ENCODE measurements at places on chromosomes 1 and 21.

- no peaks in the 10 kb centered on the region for H3K27me3 ChIP-seq
- no peak overlapping the region for H3K4me3 ChIP-seq
- no peak overlapping the region for H3K27ac ChIP-seq
- no peak for DNase-seq
- H3K4me1 ChIP-seq = no peaks in the 10 kb centered on the region
- H3K36me3 ChIP-seq = no peaks in the 10 kb centered on the region
These were observed 23.1 kb upstream of the TRAF3IP3 start for GRCh38 chr1:209732725-209733124.

DNA sequence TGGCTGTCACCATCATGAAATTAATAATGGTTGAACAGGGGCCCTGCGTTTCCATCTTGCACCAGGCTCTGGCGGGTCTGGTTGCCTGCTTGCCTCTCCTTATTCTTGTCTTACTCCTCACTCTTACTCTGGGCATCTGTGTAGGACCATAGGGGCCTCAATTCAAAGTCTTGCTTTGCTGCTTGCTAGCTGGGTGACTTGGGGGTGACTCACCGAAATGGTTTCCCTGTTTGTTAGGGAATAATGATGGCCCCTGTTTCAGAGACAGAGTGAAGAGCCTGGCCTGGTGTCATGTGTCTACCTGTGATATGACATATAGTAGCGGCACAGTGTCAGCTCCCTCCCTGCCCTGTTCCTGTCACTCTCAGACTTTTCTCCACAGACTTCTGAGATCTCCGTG is 24.6 kb downstream of the KCNC4 start:
- H3K4me1 ChIP-seq = peaks cover 28% of the 10 kb centered on the region
- DNase-seq = no peak
- H3K36me3 ChIP-seq = peaks cover 46% of the 10 kb centered on the region
- H3K27me3 ChIP-seq = peaks cover 11% of the 10 kb centered on the region
- H3K4me3 ChIP-seq = peak overlapping the region; percentile 33

DNA sequence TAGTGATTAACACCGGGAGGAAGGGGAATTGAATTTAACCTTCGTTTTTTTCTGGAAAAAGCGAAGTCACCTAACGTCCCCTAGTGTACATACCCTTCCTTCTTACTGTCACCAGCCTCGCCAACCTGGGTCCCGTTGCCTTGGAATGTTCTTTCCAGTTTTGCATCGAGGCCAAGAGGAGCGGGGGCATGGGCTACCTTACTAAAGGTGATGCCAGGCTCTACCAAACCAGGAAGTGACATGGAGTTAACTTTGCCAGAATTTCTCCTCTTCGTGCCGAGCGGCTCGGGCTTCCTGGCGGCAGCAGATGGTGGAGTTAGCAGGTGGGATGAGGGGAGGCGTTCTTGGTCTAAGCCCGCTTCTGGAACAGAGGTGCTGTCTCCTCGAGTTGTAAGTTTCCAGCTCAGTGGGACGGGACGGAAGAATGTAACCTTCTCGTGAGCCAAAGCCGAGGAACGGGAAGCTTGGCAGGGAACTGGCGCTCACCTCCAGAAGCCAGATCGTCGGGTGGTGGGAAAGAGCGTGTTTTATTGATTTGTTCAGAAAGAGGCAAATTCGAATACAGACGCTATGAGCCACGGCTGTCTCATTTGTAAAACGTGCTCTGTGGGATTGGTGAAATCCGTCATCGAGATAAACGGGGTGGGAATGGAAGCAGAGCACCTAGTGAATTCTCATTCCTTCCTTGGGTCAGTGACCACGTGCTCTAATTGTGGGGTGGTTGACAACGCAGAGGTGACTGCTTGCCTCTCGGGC is 486 bp downstream of the NIPAL3 start:
- H3K36me3 ChIP-seq = no peaks in the 10 kb centered on the region
- peaks cover 13% of the 10 kb centered on the region for H3K4me1 ChIP-seq
- H3K4me3 ChIP-seq = peak overlapping the region; percentile 97
- no peak for DNase-seq
- peak overlapping the region; percentile 52 for H3K27ac ChIP-seq
- peaks cover 5% of the 10 kb centered on the region for H3K27me3 ChIP-seq

- H3K4me3 ChIP-seq = no peak overlapping the region
- H3K4me1 ChIP-seq = peaks cover 11% of the 10 kb centered on the region
- no peak for DNase-seq
- no peaks in the 10 kb centered on the region for H3K36me3 ChIP-seq
- no peak overlapping the region for H3K27ac ChIP-seq
- peaks cover 2% of the 10 kb centered on the region for H3K27me3 ChIP-seq
These were observed 10.9 kb downstream of the NRDC start for GRCh38 chr1:51867479-51868232.

GRCh38 chr21:37008724-37009123 is 2.2 kb downstream of the RIPPLY3 start:
- H3K27ac ChIP-seq = no peak overlapping the region
- no peak for DNase-seq
- H3K4me1 ChIP-seq = peaks cover 25% of the 10 kb centered on the region

- H3K4me3 ChIP-seq = no peak overlapping the region
- no peak overlapping the region for H3K27ac ChIP-seq
- H3K4me1 ChIP-seq = no peaks in the 10 kb centered on the region
- no peak for DNase-seq
These were observed 8.9 kb upstream of the KIF21B start for GRCh38 chr1:201032408-201032807.

DNA sequence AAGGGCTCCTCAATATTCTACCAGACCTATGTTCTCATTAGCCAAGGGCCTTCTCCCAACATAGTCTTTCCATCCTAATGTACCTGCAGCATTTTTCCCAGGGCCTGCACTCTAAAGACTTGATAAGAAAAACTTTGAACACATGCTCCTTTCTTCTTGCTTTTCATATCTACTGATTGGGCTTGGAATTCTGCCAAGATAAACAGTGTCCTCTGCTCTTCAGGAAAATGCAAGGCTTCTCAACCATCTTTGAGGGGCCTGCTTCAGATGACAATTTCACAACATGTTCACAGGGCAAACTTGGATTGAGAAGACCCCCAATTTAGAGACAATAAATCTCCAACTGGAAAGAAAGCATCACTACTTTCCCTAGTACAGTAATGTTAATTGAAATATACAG is 25.8 kb upstream of the PPT1 start:
- no peaks in the 10 kb centered on the region for H3K4me1 ChIP-seq
- no peaks in the 10 kb centered on the region for H3K36me3 ChIP-seq
- H3K27me3 ChIP-seq = peaks cover 2% of the 10 kb centered on the region
- no peak for DNase-seq
- H3K27ac ChIP-seq = no peak overlapping the region
- H3K4me3 ChIP-seq = no peak overlapping the region

DNA sequence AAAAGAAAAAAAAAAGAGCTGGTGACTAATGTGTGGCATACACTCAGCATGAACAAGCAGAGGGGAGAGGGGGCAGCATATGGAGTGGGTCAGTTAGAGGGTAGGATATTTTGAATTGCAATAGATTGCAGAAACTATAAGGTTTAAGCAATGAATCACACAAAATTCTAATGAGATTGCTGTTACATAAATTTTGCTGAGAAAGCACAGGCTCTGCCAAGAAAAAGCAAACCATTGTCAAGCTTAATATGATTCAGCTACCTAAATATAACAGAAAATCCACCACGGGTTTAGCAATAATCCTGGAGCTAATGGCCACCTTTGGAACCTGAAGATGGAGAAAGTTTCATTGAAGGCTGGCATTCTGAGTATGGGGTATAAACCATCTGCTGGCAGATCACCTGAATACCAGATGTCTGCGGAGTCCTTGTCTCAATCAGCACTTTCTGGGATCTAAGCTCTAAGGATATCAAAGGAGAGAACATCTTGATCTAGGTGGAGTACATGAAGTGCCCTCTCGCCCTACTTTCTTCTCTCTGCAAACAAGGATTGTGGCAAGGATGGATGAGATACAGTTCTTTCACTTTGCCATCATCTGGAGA is 30.3 kb upstream of the ANGPTL7 start:
- peak overlapping the region; percentile 14 for H3K4me3 ChIP-seq
- H3K4me1 ChIP-seq = peaks cover 28% of the 10 kb centered on the region
- H3K36me3 ChIP-seq = peaks cover 31% of the 10 kb centered on the region
- peak overlapping the region; percentile 34 for H3K27ac ChIP-seq

- H3K4me3 ChIP-seq = no peak overlapping the region
- no peak for DNase-seq
- peaks cover 3% of the 10 kb centered on the region for H3K27me3 ChIP-seq
- H3K36me3 ChIP-seq = no peaks in the 10 kb centered on the region
- peaks cover 25% of the 10 kb centered on the region for H3K4me1 ChIP-seq
These were observed 29.1 kb upstream of the JUN start for GRCh38 chr1:58812926-58813325.

- no peaks in the 10 kb centered on the region for H3K36me3 ChIP-seq
- DNase-seq = no peak
- no peak overlapping the region for H3K4me3 ChIP-seq
These were observed 25.9 kb upstream of the ATP1A1 start for GRCh38 chr1:116346943-116347673.

DNA sequence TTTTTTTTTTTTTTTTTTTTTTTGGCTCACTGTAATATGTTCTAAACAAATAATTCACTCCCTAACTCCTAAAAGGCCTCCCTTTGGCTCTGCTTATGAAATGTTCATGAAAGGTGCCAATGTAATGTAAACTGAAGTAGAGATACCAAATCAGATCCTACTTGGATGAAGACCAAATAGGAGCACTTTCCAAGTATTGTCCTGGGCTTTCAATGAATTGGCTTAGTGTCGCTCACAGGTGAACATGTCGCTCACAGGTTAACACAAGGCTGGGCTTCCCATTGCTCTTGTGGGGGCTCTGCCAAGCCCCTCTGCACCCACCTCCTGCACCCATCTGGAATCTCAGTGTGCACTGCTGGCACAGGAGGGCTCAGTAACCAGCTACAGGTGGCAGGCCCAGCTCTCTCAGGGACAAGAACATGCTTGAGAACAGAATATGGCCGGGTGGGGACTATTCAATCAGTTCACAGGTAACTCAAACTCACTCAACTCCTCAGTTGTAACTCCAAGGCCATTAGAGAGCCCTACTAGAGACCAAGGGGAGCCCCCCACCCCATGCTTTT is 10.6 kb upstream of the CD58 start:
- peaks cover 2% of the 10 kb centered on the region for H3K27me3 ChIP-seq
- no peak for DNase-seq
- no peaks in the 10 kb centered on the region for H3K4me1 ChIP-seq

- no peak overlapping the region for H3K4me3 ChIP-seq
- peaks cover 21% of the 10 kb centered on the region for H3K4me1 ChIP-seq
- peaks cover 4% of the 10 kb centered on the region for H3K36me3 ChIP-seq
- H3K27me3 ChIP-seq = peaks cover 7% of the 10 kb centered on the region
- no peak overlapping the region for H3K27ac ChIP-seq
These were observed 138.8 kb upstream of the RAB4A start for GRCh38 chr1:229132106-229132443.

DNA sequence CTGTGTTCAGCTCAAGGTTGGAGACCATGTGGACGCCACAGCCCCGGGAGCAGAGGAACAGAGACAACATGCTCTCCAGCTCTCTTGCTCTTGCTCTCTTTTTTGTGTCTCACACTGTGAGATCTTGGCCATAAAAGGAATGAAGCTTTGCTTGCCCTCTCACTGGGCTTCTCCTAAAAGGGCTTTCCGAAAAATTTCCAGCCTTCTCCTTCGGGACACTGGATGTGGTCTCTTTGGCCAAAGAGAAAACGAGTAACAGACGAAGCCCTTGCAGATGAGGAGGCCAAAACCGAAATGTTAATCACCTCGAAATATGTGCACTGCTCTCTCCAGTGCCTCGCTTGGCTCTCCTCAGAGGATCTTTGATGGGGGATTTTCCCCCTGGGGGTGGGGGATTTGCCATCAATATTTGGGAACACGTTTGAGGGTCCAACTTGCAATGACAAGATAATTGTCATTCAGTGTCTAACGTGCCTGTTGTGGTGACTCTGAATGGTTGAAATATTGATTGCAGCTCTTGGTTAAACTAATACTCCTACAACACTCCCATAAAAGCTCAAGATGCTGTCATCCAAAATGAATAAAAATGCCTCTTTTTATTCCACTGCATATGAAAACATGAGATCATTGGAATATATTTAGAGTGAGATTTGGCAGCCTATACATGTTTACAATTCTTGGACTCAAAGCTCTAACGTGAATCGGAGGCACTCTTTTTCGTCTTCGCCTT is 68.6 kb upstream of the ANGPTL1 start:
- peaks cover 12% of the 10 kb centered on the region for H3K4me1 ChIP-seq
- H3K36me3 ChIP-seq = no peaks in the 10 kb centered on the region
- H3K4me3 ChIP-seq = no peak overlapping the region
- no peaks in the 10 kb centered on the region for H3K27me3 ChIP-seq
- DNase-seq = no peak

- H3K27me3 ChIP-seq = peaks cover 4% of the 10 kb centered on the region
- H3K4me3 ChIP-seq = no peak overlapping the region
- H3K36me3 ChIP-seq = peaks cover 10% of the 10 kb centered on the region
- no peak for DNase-seq
- H3K27ac ChIP-seq = no peak overlapping the region
These were observed 487.8 kb downstream of the PCP4 start for GRCh38 chr21:40355076-40355475.

DNA sequence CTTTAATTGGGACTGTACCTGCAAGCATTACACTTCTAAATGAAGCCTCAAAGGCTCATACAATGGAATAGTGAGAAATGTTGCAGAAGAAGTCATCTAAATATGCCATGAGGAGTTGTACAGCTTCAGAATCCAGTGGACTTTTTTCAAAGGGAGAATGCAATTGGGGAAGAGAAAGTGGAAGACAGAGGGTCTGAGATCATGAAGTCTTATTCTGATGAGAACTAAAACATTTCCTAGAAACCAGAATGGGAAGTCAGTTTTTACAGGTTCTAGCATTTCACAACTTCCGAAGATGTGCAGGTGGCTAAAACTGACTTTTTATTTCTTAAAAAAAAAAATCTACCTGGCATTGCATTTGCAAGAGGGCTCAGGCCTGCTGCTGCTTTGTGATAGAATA is 424.4 kb upstream of the RUNX1 start:
- no peaks in the 10 kb centered on the region for H3K4me1 ChIP-seq
- H3K4me3 ChIP-seq = no peak overlapping the region

DNA sequence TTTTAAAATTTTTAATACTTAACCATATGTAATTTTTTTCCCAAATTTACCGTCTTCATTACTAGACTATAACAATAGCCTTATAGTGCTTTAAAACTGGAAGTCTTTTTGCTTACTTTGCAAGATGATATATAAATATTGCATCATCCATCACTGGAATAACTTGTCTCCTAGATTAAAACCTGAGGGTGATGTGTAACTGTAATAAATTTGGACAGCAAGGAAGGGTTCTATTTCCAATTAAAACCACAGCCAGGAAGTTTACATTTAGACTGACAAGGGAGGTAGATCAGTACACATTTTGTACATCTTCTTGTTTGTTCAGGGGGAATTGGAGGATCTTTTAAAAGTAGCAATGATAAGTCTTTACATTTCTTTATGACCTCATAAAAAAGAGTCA is 21.9 kb downstream of the NTNG1 start:
- no peak overlapping the region for H3K27ac ChIP-seq
- peaks cover under 1% of the 10 kb centered on the region for H3K4me1 ChIP-seq
- no peak overlapping the region for H3K4me3 ChIP-seq
